ENCODE measurements at places on chromosomes 2 and 18.

- no peak for DNase-seq
Measured at GRCh38 chr2:200288670-200289429, 17.6 kb upstream of the SPATS2L start.

DNA sequence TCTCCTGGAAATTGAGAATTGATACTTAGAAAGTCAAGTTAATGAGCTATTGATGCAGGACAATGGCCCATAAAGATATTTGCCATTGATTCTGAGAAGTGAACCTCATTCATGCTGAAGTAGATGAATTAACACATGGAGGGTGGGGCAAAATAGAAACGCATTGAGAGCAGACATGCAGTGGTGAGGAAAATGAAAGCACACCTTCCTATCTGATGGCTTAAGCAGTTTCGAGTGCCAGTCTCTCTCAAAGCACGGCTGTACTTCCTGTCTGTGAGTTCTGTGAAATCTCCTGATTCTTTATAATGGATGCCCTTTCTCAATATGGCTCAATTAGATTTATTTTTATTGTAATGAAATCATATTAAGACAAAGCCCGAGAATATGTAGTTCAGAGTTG is 247.0 kb downstream of the TMX3 start:
- no peak for DNase-seq

DNA sequence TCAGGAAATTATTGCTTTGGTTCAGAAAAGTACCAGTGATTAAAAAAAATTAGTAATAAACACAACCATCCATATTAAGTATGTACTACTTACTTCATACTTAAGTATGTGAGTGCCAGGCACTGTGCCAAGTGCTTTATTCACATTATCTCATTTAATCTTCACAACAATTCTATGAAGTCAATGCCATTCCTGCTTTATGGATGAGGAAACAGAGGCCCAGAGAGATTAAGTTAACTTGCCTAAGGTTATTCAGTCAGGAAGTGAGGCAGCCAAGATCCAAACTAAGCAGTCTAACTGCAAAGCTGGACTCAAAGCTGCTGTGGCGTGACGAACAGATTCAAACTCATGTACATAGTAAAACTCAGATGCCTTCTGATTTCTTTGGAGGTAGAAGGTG is 22.3 kb downstream of the DTNB start:
- no peak for DNase-seq

- DNase-seq = no peak
Measured at GRCh38 chr2:46119453-46119852, 177.8 kb upstream of the EPAS1 start.

- DNase-seq = no peak
Measured at GRCh38 chr2:134670955-134671354, 47.8 kb downstream of the TMEM163 start.

GRCh38 chr2:200422071-200422470 is 87.8 kb downstream of the KCTD18 start:
- DNase-seq = no peak

DNA sequence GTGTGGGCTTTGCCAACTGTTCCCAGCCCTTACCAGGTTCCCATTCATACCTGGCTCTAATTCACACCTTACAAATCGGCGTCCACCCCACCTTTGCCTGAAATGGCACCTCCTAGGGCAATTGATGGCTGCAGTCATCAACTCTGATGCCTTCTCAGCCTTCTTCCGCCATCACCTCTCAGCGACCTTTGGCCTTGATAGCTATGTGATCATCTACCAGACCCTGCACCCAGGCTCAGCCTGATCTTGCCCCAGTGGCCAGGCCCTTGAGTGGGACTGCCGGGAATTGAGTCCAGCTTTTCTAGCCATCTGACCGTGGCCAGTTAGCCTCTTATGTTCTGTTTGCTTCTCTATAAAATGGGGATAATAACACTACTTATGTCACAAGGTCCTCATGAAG is 32.5 kb downstream of the PSD4 start:
- DNase-seq = no peak

DNA sequence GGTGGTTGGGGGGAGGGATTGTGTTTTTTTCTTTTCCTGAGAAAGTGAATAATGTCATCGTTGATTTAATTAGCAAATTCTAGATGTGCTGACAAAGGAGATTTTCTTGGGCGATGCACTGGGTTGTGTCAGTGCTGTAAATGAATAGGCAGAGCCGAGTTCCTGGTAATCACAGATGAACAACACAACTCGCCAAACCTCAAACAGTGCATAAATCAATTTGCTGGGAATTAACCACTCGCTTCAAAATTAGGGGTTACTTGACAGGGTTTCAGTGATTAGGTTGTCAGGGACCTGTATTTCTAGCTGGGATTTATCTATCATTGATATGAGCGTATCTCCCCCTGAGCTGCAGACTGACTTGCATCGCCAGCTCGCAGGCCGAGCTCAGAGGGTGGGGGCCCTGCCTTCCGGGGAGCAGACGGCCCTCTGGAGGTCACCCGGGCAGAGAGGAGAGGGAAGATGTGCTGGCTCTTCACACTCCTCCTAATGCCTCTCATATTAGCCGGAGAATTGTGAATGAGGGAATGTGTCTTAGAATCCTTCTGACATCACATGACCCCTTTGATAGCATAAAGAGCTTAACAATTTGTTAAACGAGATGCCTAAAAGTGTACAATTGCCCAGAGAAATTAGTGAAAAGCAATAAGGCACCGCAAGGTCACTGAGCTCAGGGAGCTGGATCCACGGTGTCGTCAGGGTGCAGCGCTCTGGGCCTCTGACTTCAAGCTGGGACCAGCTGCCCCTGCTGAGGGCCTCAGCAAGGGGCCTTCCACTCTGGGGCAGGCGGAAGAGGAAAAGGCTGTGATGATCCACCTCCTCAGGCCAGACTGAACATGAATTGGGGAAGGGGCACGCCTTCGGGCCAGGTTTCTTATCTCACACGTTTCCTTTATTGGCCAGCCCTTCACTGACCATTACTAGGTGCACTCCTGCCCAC is 48.9 kb downstream of the SMIM21 start:
- DNase-seq = no peak

- no peak for DNase-seq
Measured at GRCh38 chr2:27296481-27296880, 11.8 kb downstream of the UCN start.

- DNase-seq = no peak
Measured at GRCh38 chr2:7516484-7517063, 599.4 kb downstream of the RNF144A start.

- no peak for DNase-seq
Measured at GRCh38 chr2:169005080-169005598, 26.0 kb downstream of the ABCB11 start.

DNA sequence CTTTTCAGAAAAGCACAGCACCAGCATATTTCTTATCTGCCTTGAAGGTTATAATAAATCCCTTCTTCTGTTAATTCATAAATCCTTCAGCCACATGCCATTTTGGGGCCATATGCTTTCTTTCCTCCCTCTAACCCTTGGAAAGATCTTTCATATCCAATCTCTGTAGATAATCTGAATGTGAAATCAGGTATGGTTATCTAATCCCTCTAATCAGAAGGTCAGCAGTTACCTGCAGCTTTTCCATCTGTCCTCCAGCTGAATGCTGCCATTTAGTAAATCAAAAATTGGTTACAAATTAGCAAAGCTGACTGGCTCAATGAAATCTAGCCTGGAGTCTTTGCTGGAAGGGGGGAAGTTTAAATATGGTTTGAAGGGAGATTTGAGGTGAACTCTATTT is 230.5 kb downstream of the PIK3C3 start:
- no peak for DNase-seq
